ENCODE measurements at places on chromosomes 12 and 14. TPM values are rescaled to one million over a fixed set of nuclear protein-coding genes. Genes with fewer than 3 reads are reported as not detected.

Gene TMEM106C
- total RNA-seq, result 17.7 TPM

Gene PTPRB
- total RNA-seq, result 1.1 TPM

Gene TMX1
- total RNA-seq, result 47.0 TPM

Gene PGF
- total RNA-seq, result under 0.01 TPM

Gene PZP
- not detected for total RNA-seq

Gene CHFR
- total RNA-seq, result 53.5 TPM

Gene EAPP
- 51.2 TPM for total RNA-seq

Gene CLEC4D
- not detected for total RNA-seq

Gene GALNT8
- total RNA-seq, result not detected

Gene IL22
- not detected for total RNA-seq

Gene DACT1
- 41.2 TPM for total RNA-seq

Gene GLIPR1L1
- 0.79 TPM for total RNA-seq

Gene RERG
- not detected for total RNA-seq

Gene SERPINA10
- total RNA-seq, result not detected

Gene NRL
- total RNA-seq, result 2.0 TPM

Gene TAOK3
- total RNA-seq, result 25.1 TPM

Gene RPL10L
- total RNA-seq, result not detected

Gene PTGER2
- not detected for total RNA-seq

Gene PIWIL1
- not detected for total RNA-seq

Gene FAM90A1
- total RNA-seq, result 0.11 TPM

Gene NOP9
- 20.4 TPM for total RNA-seq

Gene PDE6H
- not detected for total RNA-seq

Gene PTCSC3
- not detected for total RNA-seq

Gene IRAK3
- total RNA-seq, result 0.22 TPM

Gene AKAP3
- 6.3 TPM for total RNA-seq

Data from placental epithelial cell (primary cell).